Prostate gland (tissue), 2 donors: ENCODE measurements at places on chromosomes 5 and 9. TPM values are rescaled to one million over a fixed set of nuclear protein-coding genes. Genes with fewer than 3 reads are reported as not detected.

The KLF9 gene
- 82.9 TPM for total RNA-seq

GRCh38 chr5:130231786-130232185 lies 327.5 kb downstream of the CHSY3 start:
- no peak for DNase-seq

- DNase-seq = no peak
These were observed 34.2 kb downstream of the SECISBP2 start for GRCh38 chr9:89352451-89352850.

DNA sequence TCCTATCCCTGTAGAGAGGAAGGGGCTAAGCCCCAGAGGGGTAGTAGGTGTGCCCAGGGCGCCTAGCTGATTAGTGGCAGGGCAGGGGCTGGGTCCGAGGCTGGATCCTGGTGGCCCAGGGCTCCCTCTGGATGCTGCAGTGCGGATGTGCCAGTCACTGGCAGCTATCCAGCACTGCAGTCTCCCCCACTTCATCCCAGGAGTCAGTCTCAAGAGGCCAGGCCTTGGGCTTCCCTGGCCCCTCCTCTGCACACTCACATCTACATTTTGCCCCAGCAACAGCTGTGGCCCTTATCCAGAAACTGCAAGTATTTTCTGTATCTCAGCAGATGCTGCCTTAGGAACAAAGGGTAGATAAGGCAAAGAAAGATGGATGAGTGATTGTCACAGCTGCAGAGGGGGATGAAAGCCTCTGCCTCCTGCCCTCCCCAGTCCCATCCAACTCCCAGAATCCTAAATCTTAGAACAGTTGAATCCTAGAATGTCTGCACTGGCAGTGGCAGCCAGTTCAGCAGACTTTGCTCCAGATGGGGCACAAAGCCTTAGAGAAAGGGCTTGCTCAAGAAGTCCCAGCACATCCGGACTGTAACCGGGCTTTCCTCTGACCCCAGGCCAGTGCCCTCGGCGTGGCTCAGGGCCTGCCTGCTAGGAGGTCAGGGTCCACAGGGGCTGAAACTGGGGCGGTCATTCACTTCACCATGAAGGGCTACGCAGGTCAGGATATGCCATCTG lies 1.6 kb downstream of the ANXA6 start:
- DNase-seq = no peak
